ENCODE measurements at places on chromosomes 1 and 21.

DNA sequence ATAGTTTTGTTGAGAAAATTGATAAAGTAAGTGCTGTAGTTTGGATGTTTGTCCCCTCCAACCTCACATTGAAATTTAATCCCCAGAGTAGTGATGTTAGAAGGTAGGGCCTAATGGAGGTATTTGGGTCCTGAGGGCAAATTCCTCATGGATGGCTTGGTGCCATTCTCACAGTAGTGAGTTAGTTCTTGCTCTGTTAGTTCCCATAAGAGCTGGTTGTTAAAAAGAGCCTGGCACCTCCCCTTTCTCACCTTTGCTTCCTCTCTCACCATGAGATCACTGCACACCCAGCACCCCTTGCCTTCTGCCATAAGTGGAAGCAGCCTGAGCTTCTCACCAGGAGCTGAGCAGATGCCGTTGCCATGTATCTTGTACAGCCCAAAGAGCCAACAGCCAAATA lies 354.8 kb upstream of the NFIA start:
- DNase-seq, result no peak

- DNase-seq, result no peak
Measured at GRCh38 chr1:211378844-211379243, 52.2 kb downstream of the TRAF5 start.

GRCh38 chr1:212951126-212951946 lies 995 bp downstream of the VASH2 start:
- DNase-seq, result no peak

GRCh38 chr1:94873520-94874351 lies 53.2 kb downstream of the CNN3 start:
- DNase-seq, result no peak

DNA sequence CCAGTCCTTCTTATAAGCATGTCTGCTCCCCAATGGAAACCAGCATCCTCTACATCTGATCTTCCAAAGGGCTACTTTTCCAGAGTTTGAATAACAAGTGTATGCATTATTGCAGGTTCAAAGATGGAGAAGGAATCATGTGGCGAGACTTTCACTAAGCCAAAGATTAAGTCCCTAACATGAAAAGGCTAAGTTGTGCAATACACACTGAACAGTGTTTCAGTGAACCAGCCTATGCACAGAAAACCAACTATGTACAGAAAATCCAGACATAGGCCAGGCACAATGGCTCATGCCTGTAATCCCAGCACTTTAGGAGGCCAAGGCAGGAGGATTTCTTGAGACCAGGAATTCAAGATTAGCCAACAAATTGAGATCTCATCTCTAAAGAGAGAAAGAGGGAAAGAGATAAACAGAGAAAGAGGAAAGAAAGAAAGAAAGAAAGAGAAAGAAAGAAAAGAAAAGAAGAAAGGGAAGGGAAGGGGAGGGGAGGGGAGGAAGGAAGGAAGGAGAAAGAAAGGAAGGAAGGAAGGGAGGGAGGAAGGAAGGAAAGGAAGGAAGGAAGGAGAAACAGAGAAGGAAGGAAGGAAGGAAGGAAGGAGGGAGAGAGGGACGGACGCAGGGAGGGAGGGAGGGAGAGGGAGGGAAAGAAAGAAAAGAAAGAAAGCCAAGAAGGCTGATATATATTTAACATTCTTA lies 181.7 kb downstream of the LTN1 start:
- no peak for DNase-seq

All from left lobe of liver (tissue), 2 donors.